ENCODE measurements at places on chromosomes 4 and X.

DNA sequence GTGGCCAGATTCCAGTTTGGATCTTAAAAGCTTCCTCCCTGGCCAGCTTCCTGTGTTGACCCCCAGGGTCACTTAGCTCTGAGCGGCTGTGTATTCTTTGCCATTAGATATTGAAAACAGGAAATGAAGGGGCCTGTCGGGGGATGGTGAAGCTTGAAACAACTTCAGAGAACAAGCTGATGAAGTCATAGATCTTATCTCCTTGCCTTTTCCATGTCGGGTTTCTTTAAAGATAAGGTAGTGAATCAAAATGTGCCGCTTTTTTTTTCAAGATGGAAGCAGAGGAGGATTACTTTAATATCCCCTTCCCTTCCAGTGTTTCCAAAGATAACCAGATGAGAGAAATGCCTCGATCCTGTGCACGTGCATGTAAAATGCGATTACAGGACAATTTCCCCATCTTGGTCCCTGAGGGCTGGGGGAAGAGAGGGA is 508.5 kb downstream of the MID1IP1 start:
- DNase-seq: no peak

DNA sequence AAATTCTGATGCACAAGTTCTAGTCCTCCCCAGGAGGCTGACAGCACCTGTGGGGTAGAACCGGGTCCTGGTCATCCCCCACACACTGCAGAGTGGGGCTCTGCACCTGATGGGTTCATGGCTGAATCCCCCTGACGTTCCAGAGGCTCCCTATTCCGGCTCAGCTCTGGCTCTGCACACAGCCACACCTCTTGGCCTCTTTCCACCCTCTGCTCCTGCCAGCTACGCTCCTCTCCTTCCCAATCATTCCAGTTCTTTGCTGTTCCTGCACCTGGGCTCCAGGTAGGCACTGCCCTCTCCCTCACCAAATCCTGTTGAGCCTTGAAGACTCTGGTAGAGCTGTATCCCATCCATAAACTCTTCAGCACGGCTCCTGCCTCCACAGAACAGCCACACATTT is 75.5 kb downstream of the GATB start:
- no peak for DNase-seq

- no peak for DNase-seq
Observed at GRCh38 chrX:81301877-81302276, 100.0 kb downstream of the SH3BGRL start.

GRCh38 chrX:70424801-70425200 is 1.7 kb downstream of the GDPD2 start:
- no peak for DNase-seq

GRCh38 chr4:36214735-36215485 is 29.4 kb downstream of the ARAP2 start:
- DNase-seq: no peak

DNA sequence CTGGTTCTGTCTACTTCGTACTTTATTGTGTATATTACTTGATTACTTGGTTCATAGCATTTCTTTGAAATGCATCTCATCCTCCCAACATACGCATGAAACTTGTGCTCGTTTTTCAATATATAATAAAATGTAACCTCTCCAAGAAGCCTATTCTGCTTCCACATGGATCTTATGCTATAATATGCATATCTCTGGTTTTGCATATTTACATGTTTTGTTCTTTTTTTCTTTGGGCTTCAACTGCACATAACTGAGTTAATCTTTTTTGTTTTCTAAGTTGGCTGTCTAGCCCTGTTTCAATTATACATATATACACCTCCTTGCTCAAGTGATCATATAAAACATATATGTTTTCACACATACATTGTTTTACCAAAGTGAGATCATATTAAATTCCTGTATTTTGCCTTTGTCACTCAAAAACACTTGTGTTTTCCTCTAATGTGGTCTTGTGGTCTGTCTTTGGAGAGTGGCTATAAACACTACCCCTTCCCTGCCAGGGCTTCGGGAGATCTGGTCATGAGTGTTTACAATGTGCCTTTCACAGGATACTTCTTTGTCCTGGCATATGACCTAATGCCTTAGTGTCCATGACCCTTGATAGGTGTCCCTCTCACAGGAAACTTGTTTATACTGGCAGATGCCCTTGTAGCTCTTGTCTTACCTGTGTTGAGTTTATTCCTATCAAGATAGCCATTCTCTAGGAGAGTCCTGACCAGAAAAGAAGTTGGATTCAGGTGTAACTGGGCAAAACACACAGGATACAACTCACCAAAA is 17.6 kb downstream of the USP53 start:
- no peak for DNase-seq

GRCh38 chr4:183611210-183611830 is 47.7 kb downstream of the RWDD4 start:
- DNase-seq: no peak

DNA sequence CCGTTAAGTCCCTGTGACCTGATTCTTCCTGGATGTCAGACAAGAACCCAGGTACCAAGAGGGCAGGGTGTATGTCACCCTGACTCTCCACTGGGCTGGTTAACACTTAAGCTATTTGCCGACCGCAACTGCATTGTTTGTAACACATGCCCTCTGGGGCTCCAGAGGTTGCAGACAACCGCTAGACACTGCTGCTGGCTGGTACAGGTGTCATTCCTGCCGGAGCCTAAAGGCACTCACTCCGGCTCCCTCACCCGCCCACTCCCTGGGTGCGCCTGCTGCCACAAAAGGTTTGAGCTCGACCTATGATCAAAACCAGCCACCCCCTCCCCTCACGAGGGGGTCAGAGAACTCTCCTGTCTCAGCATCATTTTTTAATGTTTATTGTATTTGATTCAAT is 208.2 kb downstream of the FAT4 start:
- no peak for DNase-seq

DNA sequence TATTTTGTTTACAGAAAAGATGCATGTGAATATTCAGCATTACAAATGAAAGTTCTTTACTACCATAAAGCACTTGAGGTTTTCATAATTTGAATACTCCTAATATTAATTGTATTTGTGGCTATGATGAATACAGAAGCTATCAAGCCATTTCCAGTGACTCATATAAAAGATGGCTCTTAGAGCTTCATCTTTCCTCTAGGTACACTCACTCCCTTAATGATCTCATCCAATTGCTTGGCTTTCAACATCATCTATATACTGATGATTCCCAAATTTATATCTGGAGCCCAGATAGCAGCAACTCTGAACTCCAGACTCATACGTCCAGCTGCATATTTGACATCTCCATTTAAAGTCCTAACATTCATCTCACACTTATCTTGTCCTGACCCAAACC is 183.4 kb upstream of the FAM241A start:
- no peak for DNase-seq

- no peak for DNase-seq
Observed at GRCh38 chr4:76023389-76023788, at the start of gene CXCL10. Gene CXCL10 (minus strand): TSS chr4:76023497. CDS start chr4:76023431, 66 bp downstream.

DNA sequence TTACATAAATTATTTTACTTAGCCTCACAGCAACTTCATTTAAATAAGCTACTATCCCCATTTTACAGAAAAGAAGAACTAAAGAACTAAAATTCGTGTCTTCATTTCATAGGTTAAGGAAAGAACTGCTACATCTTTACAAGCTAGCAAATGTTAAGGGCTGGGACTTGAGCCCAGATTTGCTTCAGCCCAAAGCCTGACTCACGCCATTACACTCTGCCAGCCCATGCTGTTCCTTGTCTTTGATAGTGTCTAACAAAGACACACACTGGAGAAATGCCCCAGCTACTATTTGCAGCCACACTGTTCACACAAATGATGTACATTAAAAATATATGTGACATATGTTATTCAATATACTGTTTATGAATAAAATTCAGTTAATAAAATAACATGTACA is 29.0 kb upstream of the ERVMER34-1 start:
- DNase-seq: no peak

- no peak for DNase-seq
Observed at GRCh38 chrX:1190596-1191145, 21.8 kb downstream of the CRLF2 start.

GRCh38 chrX:44085209-44085608 is 112.0 kb upstream of the NDP start:
- no peak for DNase-seq

DNA sequence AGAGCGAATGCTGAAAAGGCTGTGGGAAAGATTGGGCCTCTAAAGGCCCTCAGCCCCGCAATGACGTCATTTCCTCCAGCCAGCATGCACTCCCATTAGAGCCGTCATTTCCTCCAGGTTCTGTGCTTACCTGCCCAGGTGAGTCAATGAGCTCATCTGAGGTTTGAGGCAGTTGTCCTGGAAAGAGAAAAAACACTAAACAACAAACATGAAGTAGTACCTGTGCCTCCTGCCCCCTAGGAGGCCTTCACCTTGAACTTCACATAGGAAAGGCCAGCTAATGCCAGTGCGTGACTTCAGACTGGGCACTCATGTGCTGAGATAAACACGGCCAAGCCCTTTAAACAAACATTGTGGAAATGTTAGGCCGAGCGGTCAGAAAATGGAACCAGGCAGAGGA is 55.9 kb downstream of the FHDC1 start:
- DNase-seq: peak; percentile 88

GRCh38 chr4:47612116-47613023 is 127.3 kb downstream of the ATP10D start:
- DNase-seq: no peak

DNA sequence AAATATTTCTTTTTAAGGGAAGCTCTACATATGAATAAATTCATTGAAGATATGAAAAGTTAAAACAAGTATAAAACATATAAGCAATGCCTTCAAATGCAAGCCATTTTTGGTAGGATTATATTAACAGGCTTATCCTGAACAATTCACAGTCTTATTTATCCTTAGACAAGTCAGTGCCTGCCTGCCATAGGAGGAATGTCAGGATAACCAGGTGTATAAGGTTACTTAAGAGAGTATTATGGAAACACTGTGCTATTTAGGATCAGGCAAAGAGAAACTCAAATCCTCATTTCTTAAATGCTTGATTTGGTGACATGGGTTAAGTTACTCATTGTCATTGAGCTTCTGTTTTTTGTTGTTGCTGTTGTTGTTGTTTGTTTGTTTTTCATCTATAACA is 2029.9 kb upstream of the AGA start:
- DNase-seq: no peak

DNA sequence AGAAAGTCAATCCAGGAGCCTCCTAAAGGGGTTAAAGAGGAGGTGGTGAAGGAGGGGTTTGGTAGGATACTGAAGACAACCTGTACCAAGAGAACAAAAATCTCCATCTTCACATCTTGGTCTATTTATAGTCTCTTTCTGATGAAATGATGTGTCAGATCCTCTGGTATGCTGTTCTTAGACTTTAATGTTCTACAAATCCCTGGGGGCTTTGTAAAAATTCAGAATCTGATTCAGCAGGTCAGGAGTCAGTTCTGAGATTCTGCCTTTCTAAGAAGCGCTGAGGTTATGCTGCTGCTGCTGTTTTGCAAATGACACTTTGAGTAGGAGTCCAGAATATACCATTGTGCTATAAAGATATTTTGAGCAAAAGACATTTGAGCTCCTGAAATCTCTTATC is 172.9 kb upstream of the GLRA2 start:
- no peak for DNase-seq

DNA sequence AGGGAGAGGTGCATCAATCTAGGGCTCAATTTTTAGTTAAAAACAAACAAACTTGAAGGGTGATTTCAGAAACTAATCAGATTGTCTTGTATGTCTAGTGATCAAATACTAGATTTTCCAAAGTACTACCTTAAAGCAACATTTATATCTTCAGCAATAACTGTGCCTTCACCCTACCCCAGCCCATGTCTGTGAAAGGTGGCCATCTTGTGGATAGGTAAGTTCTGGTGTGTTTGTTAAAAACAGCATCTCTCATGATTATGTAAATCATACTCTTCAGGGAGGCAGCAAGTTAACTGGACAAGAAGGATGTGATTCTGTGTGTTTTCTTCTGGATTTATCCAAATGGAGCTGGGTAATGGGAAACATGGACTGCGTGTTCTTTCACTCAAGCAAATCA is 81.4 kb upstream of the ACSL1 start:
- no peak for DNase-seq

- no peak for DNase-seq
Observed at GRCh38 chrX:153562546-153562945, 36.4 kb downstream of the CCNQ start.

GRCh38 chr4:108072300-108072699 is 82.6 kb downstream of the HADH start:
- DNase-seq: no peak

DNA sequence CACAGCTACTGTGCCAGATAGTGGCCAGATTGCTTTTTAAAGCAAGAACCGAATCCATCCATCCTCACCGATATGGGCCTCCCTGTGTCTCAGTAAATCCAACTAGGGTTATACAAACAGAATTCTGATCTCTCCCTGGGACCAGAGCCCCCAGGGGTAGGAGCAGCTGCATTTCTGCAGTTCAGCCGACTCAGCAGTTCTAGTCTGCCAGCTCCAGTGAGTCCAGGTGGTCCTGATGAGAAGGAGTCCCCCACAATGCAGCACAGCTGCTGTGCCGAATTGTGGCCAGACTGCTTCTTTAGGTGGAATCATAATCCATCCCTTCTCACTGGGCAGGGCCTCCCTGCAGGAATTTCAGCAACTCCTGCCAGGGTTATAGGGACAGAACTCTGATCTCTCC is 532.9 kb downstream of the ACTRT1 start:
- no peak for DNase-seq

DNA sequence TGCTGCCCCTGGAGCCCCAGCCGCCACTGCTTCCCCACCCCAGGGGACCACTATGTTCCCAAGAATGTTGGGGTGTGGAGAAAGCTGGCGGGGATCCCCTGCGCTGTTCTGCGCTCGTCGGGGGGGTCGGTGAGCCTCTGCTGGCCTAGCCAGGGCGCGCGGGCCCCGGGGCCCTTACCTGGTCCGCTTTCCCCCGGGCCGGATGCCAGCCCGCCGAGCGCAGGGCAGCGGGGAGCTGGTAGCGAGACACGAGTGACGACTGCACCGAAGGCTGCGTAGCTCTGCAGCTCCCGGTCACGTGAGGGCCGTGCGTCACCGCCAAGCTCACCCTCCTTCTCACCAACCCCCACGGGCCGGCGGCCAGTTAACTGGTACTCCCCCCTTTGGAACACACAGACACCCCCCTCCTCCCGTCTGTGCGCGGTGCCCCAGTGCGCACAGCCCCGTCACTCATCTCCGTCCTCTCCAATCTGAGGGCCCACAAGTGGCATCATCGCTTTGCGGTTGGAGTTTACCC is at the start of gene BEX1:
Gene BEX1, minus strand, starts transcription at position 254 of the 517 bp plus-strand sequence. CDS start 897 bp downstream, outside the sequence.
- DNase-seq: peak; percentile 70

DNA sequence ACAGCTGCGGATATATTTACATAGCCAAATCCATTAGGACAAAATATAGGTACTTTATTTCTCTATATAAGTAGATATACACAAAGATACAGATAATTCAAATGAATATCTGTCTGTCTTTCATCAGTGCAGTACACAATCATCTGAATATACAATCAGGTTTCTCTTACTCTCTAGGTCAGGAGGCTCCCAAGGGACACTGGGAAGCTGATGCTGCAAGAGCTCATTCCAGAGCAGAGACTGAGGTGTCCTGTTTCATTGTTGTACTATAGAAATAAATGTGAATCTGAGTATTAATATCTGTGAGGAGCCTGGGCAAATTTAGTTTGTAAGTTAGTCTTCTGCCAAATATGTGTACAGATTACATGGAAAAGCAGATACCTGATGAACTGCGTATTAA is 4.2 kb downstream of the TLL1 start:
- DNase-seq: no peak
